Kasumi-1 (cell line): ENCODE measurements at places on chromosomes 4 and X.

DNA sequence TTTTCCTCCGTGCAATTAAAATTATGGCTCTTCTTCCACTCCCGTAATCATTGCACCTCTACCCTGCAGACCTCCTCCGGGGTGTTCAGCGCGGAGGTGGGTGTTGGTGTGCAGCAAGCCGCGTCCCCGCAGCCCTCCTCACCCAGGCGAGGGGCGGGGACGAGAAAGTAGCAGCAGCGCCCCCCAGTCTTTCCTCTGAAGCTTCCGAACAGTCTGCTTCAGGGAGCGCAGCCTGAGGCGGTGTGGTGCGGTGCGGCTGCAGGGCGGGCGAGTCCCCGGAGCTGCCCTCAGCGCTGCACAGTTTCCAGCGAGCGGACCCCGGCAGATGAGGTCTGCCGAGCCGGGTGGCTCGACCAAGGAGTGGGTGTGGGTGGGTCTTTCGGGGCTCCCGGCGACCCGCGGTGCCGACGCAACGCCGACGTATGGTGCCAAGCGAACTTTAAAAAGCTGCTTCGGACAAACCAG, at the start of gene FRAS1:
FRAS1 (plus strand) TSS at position 189 of the 465 bp plus-strand sequence. CDS start 687 bp downstream, outside the sequence.
- DNase-seq: peak; percentile 35

GRCh38 chr4:3409571-3410091, 32.1 kb upstream of the HGFAC start:
- no peak for DNase-seq

- DNase-seq: no peak
These were observed 43.4 kb downstream of the SHROOM2 start for GRCh38 chrX:9829308-9830267.

DNA sequence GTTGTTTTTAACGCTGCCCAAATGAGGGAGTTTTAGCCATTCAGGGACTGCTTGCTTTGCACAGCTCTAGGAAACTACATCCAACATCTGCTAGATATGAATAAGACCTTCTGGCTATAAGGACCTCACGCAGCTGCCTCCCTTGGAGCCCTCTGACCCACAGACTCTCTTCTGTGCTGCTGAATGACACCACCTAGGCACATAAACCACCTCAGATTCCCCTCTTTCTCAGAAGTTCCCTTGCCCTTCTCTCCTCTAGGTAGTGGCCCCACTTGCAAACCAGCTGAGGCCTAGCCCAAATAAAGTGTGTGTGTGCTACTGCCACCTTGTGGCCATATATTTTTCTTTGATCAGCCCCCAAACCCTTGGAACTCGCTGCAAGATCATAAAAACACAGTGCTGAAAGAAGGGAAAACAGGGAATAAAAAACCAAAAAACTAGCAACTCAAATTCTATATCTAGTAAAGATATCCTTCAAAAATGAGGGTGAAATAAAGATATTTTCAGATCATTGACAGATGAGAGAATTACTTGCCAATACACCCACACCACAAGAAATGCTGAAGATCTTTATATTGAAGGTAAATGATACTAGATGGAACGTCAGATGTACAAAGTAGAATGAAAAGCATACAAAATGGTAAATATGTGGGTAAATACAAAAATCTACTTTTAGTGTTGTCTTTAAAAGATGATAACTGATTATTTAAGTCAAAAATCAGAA, 265.9 kb downstream of the ADAMTS3 start:
- DNase-seq: peak; percentile 72

- no peak for DNase-seq
These were observed 169.6 kb downstream of the RAPGEF2 start for GRCh38 chr4:159272273-159273140.

GRCh38 chr4:153438916-153439756, 27.0 kb upstream of the TMEM131L start:
- no peak for DNase-seq

GRCh38 chr4:78953769-78954666, 14.8 kb upstream of the PAQR3 start:
- peak; percentile 65 for DNase-seq

GRCh38 chr4:61298178-61298740, 98.1 kb downstream of the ADGRL3 start:
- DNase-seq: no peak

DNA sequence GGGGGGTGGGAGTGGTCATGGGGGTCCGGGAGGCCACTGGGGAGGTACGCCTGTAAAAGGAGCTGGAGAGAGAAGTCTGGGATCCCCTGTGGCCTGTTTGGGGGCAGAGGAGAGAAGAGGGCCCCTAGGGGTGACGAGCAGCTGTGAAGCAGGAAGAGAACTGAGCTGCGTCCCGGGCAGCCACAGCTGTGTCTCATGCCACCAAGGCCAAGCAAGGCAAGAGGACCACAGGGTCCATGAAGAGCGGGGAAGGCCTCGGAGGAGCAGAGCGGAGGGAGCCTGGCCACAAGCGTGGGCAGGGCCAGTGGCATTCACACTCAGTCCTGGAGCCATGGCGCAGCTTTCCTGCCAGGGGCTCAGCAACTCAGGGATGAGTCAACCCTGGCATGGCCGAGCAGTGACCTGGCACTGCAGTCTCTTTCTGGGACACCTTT, 13.6 kb upstream of the NAT8L start:
- no peak for DNase-seq

GRCh38 chr4:80085081-80085480, 12.1 kb upstream of the ANTXR2 start:
- DNase-seq: no peak

GRCh38 chr4:169993531-169993930, 32.7 kb downstream of the MFAP3L start:
- DNase-seq: no peak

DNA sequence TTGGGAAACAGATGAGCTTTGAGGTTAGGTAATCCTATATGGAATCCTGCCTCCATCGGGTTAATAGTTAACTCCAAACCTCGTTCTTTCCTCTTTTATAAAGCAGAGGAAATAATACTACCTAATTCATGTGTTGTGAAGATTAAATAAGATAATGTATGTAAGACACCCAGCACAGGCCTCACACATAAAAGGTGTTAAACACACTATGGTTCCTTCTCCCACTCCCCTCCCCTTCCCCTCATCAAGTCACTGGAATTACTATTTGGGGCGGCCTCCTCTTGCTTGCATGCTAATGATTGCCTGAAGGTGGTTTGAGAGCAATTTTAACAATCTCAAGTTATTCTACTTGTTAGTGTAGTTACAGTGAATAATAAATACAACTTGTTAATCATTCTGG, 404.4 kb upstream of the RASGEF1B start:
- DNase-seq: no peak

DNA sequence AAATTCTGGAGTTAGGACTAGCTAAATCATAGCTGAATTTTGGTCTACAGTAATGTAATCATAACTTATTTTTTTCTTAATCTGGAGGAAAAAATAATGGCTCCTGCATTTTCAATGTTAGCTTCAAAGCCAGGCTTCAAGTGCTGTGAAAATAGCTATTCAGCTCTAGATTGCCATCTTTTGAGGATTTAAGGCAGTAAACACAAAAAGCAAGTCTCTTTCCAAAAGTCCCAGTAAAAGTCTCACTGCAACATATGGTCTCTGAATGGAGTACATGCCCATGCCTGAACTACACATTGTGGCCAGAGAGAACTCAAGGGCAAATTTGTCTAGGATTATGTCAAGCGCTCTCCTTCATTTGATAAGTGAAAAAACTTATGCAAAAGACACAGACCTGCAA, 720.9 kb downstream of the FSTL5 start:
- no peak for DNase-seq

DNA sequence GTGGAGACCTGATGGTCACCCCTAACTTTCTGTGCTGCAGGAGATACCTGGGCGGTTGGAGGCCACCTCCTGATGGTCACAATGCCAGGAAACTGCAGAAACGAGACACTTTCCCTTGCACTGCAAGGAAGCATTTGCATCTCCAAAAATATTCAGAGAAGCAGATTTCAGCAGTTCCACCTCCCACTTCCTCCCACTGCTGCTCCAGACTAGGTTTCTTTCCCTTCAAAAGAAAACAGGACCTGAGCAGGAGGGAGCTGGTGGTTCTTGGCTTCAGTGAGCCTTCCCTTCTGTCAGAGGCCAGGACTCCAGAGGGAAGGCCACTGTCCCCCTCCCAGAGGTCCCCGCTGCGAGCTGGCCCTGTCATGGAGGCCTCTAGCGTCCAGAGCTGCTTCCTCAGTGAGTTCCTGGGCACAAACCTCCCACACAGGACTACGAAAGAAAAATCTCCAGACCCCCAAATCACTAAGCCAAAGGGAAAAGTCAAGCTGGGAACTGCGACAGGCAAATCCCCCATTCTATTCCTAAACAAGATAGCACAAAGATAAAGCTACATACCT, 35.9 kb downstream of the GPM6B start:
- no peak for DNase-seq

DNA sequence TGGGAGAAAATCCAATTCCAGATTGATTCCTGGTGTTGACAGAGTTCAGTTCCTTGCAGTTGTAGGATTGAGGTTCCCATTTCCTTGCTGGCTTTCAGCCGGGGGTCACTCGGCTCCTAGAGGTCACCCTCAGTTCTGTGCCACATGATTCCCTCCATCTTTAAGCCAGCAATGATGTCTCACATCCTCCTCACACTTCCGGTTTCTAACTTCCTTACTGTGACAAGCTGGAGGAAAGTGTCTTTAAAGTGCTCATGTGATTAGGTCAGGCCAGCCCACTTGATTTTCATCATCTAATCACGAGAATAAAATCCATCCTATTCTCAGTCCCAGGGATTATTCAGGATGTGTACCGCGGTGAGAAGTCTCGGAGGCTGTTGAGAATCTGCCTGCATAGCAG, 19.4 kb upstream of the SMIM31 start:
- DNase-seq: no peak

DNA sequence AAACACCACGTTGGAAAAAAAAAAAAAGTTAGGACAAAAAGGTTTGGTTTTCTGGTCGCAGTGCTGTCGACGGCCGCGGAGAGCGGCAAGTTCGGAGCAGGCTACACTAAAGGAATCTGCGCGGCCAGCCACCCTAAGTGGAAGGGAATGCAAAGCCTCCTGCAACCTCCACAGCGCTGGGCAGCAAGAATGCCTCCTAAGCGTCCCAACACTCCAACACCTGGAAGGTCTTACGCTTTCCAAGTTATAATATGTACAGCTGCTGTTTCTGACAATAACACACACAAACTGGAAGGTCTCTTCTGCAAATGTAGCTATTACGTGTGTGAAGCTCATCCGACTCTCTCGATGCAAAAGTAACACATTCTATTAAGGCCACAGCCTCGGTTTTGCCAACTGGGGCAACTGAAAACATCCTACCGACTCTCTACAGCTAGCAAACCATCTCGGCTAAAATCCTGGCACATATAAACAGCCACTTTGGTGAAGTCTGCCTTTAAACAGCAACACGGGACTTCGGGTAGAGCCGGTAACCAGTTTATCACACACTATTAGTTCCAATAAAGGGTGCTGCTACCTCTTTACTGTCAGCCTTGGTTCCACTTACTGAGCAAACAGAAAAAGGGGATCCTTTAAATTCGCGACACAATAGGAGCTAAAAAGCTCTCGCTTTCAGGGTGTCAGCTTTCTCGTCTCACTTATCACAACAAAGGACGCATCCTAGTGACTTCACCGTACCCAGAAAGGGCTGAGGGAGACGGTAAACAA, 895 bp downstream of the SMIM14 start:
- peak; percentile 62 for DNase-seq

- no peak for DNase-seq
These were observed 3.9 kb downstream of the HMX1 start for GRCh38 chr4:8867624-8868320.

GRCh38 chrX:29555465-29556091, 659.8 kb upstream of the MAGEB2 start:
- DNase-seq: no peak

- no peak for DNase-seq
These were observed 238.1 kb downstream of the ARHGAP24 start for GRCh38 chr4:85713005-85713404.

- DNase-seq: no peak
These were observed 33.7 kb upstream of the SHISA3 start for GRCh38 chr4:42363614-42364013.

- DNase-seq: peak; percentile 98
These were observed 155.7 kb downstream of the CHIC2 start for GRCh38 chr4:53908661-53909078.

GRCh38 chr4:5186271-5187064, 135.2 kb downstream of the STK32B start:
- no peak for DNase-seq

GRCh38 chr4:71020611-71021010, 27.2 kb downstream of the DCK start:
- no peak for DNase-seq

GRCh38 chrX:118484216-118484903, 11.3 kb upstream of the DOCK11 start:
- DNase-seq: no peak

DNA sequence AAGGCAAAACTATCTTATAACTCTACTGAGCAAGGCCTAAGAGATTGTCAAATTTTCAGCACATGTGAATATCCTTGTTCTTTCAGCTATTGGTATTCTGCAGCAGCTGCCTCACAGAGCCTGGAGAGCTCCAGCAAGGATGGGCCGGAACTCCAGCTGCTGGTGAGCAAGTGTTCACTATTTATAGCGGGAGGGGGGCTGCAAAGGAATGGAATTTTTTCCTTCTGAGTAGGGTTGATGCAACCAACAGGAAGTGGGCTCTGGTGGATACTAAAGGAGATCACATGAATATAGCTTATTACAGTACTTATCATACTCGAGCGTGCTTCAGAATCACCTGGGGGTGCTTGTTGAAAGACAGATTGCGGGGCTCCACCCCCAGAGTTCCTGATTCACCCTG, 20.2 kb upstream of the SETD7 start:
- DNase-seq: no peak

DNA sequence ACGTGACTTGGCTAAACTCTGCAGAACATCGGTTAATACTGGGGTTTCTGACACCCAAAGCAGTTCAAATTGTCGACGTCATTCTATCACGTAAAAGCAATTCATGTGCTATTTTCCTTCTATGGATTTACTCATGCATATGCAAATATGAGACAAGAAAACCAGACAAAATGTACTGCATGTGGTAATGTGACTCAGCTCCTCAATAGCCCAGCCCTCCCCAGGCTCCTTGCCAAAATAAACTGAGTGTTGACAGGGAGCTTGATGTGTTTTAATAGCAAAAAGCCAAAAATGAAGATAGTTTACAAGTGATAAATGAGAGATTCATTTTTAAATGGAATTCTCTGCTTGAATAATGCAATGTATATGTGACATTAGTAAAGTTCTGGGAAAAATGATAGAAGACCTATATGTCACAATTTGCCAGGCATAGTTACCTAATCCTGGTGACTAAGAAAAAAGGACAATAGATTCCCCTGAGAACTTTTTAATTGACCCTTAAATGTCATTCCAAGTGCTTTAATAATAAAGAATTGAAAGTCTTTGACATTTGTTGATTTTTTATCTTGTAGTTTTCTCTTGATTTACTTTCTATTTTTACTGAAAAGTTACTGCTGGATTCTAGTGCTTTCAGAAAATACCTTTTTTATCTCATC, 1700.6 kb upstream of the TENM3 start:
- no peak for DNase-seq

GRCh38 chr4:18021470-18021719, 160 bp downstream of the LCORL start:
- DNase-seq: no peak

DNA sequence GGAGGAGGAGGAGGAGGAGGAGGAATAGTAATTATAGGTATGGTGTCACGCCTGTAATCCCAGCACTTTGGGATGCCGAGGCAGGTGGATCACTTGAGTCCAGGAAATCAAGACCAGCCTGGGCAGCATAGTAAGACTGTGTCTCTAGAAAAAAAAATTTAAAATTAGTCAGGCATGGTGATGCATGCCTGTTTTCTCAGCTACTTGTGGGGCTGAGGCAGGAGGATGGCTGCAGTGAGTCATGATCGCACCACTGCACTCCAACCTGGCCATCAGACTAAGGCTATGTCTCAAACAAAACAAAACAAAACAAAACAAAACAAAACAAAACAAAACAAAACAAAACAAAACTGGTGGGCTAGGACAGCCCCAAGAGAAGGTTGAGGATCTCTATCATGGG, 3.0 kb downstream of the STARD8 start:
- DNase-seq: no peak
